Sigmoid colon (tissue), 7 donors: ENCODE measurements at places on chromosomes 4 and X. TPM values are rescaled to one million over a fixed set of nuclear protein-coding genes. Genes with fewer than 3 reads are reported as not detected.

FBXO8 gene
- total RNA-seq, result 42.8 TPM

DNA sequence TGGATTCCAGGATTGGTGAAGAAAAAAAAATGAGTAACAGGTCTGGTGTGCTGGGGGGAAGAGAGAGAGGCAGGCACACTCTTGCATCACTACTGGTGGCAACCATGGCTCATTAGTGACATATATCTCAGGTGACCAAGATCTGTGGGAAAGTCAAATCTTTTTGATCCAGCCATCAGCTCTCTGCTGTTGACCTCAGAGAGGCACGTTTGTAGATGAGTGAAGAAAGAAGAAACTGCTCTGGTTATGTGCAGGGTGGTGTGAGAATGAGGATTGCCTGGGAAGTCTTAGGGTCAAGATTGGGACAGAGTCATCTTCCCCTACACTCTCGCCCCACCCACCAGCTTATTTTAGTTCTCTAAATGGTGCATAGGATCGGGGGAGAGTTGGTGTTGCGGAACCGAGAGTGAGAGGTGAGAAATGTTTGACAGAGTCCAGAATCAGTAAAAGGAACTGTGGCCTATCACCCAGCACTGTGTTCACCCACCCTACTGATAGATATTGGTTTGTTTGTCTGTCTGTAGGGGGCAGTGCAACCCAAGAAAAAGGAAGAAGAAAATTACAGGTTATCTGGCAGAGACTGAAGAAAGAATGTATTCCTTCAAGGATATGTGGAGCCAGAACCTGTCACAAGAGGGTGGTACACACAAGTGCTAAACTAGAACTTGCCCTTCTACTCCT is 21.9 kb downstream of the ARMCX6 start:
- no peaks in the 10 kb centered on the region for H3K4me1 ChIP-seq
- DNase-seq, result no peak
- H3K36me3 ChIP-seq, result no peaks in the 10 kb centered on the region
- no peaks in the 10 kb centered on the region for H3K27me3 ChIP-seq
- H3K27ac ChIP-seq, result no peak overlapping the region

DNA sequence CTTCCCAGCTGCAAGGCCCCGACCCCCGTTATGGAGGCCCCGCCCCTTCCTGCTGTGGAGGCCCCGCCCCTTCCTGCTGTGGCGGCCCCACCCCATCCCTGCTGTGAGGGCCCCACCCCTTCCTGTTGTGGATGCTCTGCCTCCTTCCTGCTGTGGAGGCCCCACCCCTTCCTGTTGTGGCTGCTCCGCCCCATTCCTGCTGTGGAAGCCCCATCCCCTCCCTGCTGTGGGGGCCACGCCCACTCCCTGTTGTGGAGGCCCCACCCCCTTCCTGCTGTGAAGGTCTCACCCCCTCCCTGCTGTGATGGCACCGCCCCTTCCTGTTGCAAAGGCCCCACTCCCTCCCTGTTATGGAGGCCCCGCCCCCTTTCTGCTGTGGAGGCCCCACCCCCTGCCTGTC is 104.9 kb upstream of the PSAPL1 start:
- H3K27ac ChIP-seq, result no peak overlapping the region
- no peak overlapping the region for H3K4me3 ChIP-seq
- no peaks in the 10 kb centered on the region for H3K36me3 ChIP-seq
- no peaks in the 10 kb centered on the region for H3K27me3 ChIP-seq

DNA sequence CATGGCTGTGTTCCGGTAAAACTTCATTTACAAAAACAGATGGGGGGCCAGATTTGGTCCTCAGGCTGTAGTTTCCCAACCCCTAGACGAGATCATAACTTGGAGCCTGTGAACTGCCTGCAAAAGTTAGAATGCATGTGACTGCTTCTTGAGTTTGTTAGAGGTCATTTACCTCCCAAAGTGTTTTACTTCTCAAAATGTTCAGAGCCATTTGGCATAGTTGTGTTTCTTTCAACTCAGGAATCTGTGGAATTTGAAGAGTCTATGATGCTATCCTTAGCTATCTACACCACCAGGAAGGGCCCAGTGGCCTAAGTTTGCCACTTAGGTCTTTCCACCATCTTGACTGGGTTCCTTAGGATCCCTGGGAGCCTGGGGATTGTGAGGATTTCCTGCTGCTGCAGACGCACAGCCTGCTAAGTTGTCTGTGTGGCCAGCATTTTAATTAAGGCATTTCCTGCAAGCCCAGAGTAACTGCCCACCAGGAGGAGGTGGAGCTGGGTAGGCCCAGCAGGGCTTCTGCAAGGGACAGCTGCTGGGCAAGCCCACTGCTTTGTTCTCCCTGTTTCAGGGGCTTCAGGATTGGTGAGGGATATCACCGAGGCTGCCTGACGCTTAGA is 53.1 kb downstream of the CCNI start:
- peaks cover 14% of the 10 kb centered on the region for H3K36me3 ChIP-seq
- H3K27me3 ChIP-seq, result no peaks in the 10 kb centered on the region
- H3K4me3 ChIP-seq, result no peak overlapping the region
- peak overlapping the region; percentile 23 for H3K27ac ChIP-seq

DNA sequence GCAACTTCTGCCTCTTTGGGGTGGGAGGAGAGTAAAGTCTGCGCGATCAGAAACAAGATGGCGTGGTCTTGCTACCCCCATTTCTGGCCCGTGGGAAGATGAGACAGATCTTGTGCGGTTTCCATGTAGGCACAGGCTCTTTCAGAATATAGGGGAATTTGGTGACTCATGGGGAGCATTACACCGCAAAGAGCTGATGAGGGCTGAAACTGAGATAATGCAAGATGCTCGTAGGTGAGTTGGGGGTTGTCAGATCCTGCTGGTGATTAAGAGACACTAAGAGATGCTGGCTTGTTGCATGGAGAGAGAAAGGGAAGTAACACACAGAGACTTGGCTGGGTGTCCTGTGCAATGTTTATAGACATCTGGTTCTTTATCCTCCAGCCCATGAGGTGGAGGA is 1.5 kb downstream of the EVC start:
- H3K4me1 ChIP-seq, result no peaks in the 10 kb centered on the region
- H3K27ac ChIP-seq, result no peak overlapping the region
- H3K4me3 ChIP-seq, result no peak overlapping the region
- no peaks in the 10 kb centered on the region for H3K27me3 ChIP-seq

PDZD4 gene
- total RNA-seq, result 8.6 TPM

GRCh38 chrX:65821721-65822496 is 154.5 kb downstream of the MSN start:
- no peak overlapping the region for H3K27ac ChIP-seq
- peak overlapping the region; percentile 39 for H3K4me3 ChIP-seq
- no peak for DNase-seq
- no peaks in the 10 kb centered on the region for H3K4me1 ChIP-seq
- no peaks in the 10 kb centered on the region for H3K36me3 ChIP-seq
- no peaks in the 10 kb centered on the region for H3K27me3 ChIP-seq

DNA sequence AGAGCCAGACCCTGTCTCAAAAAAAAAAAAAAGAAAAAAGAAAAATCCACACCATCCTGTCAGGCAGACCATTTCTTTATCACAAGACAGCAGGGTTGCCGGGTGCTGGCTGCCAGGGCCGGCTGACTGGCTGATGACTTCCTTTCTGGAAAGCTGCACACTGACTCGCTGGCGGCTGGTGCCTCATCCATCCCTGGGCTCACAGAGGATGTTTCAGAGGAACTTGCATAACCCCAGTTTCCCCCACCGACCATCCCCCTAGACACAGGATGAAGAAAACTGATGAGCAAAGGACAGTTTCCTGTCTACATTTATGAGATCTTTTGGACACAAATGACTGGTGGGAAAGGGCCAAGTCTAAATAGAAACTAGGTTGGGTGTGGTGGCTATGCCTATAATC is 14.1 kb downstream of the HPSE start:
- H3K27ac ChIP-seq, result no peak overlapping the region
- H3K27me3 ChIP-seq, result no peaks in the 10 kb centered on the region
- DNase-seq, result peak; percentile 78
- no peaks in the 10 kb centered on the region for H3K36me3 ChIP-seq
- H3K4me1 ChIP-seq, result no peaks in the 10 kb centered on the region

TMEM150C gene
- 11.2 TPM for total RNA-seq

DCAF8L2 gene
- not detected for total RNA-seq

SPANXN1 gene
- total RNA-seq, result not detected

GRCh38 chrX:120604361-120604782 is 471 bp downstream of the MCTS1 start:
- H3K27ac ChIP-seq, result peak overlapping the region; percentile 82
- peak overlapping the region; percentile 57 for H3K4me3 ChIP-seq
- H3K27me3 ChIP-seq, result no peaks in the 10 kb centered on the region
- H3K36me3 ChIP-seq, result peaks cover 7% of the 10 kb centered on the region

- no peak for DNase-seq
- no peaks in the 10 kb centered on the region for H3K27me3 ChIP-seq
- H3K4me1 ChIP-seq, result no peaks in the 10 kb centered on the region
- H3K27ac ChIP-seq, result no peak overlapping the region
- H3K36me3 ChIP-seq, result no peaks in the 10 kb centered on the region
- H3K4me3 ChIP-seq, result no peak overlapping the region
Measured at GRCh38 chr4:3471098-3471760, 8.1 kb downstream of the DOK7 start.

GRCh38 chr4:151313306-151314009 is 11.9 kb downstream of the SH3D19 start:
- H3K36me3 ChIP-seq, result no peaks in the 10 kb centered on the region
- H3K4me1 ChIP-seq, result peaks cover 63% of the 10 kb centered on the region
- peak overlapping the region; percentile 70 for H3K27ac ChIP-seq

DNA sequence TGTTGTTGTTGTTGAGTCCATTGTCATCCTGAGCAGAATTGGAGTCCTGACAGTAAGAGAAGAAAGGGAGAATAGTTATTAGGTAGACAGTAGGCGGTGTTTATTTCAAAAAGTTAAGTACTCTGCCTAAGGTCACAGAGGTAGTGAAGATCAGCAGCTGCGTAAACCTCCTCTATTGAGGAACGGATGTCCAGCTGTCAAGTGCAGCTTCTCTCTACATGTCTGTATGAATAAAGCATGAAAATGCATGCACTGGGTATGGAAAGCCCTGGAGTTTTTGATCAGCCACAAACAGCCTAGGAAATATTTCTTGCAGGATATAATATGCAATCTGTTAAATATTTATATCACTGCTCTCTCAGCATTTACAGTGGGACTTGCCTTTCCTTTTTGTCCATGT is 109.4 kb upstream of the CBLL2 start:
- H3K4me3 ChIP-seq, result no peak overlapping the region
- no peaks in the 10 kb centered on the region for H3K27me3 ChIP-seq

USP17L21 gene
- not detected for total RNA-seq

- H3K27ac ChIP-seq, result peak overlapping the region; percentile 98
- peak overlapping the region; percentile 99 for H3K4me3 ChIP-seq
- H3K36me3 ChIP-seq, result no peaks in the 10 kb centered on the region
- no peaks in the 10 kb centered on the region for H3K27me3 ChIP-seq
Measured at GRCh38 chrX:41335198-41335957, 1.4 kb downstream of the DDX3X start.

GRCh38 chrX:46694549-46694948 is 64.4 kb downstream of the SLC9A7 start:
- no peak for DNase-seq
- H3K27me3 ChIP-seq, result no peaks in the 10 kb centered on the region
- no peaks in the 10 kb centered on the region for H3K4me1 ChIP-seq
- no peak overlapping the region for H3K27ac ChIP-seq

- no peak for DNase-seq
- no peaks in the 10 kb centered on the region for H3K36me3 ChIP-seq
- H3K4me1 ChIP-seq, result peaks cover 12% of the 10 kb centered on the region
- no peak within 1 kb of the TSS for H3K27ac ChIP-seq
- no peaks in the 10 kb centered on the region for H3K27me3 ChIP-seq
- H3K4me3 ChIP-seq, result no peak within 1 kb of the TSS
Measured at GRCh38 chr4:46993075-46994006, at the start of gene GABRA4. GABRA4 (minus strand) TSS chr4:46993581; CDS start chr4:46993424, 157 bp downstream.

DNA sequence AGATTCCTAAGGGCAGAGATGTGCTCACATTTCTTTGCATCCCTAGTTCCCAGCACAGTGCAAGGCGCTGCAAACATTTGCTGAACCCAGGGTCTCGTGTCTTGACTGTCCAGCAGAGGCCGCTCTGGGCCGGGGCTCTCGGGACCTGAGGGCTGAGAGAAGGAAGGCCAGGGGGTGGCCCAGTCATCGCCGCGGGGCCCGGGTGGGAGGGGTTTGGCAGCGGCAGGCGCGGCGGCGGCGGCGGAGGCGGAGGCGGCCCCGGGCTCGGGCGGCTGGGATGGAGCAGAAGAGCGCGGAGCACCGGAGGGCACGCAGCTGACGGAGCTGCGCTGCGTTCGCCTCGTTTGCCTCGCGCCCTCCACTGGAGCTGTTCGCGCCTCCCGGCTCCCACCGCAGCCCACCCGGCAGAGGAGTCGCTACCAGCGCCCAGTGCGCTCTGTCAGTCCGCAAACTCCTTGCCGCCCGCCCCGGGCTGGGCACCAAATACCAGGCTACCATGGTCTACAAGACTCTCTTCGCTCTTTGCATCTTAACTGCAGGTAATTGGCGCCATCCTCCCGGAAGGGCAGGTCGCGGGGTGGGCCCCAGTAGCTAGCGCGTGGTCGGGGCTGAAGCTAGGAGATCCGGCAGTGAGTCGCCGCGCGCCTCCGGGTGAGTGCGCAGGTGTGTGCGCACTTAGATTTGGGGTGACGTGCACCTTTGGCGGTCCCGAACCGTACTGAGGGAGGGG is at the start of gene PARM1:
TSS of gene PARM1 (plus strand) at position 285 of the 730 bp plus-strand sequence. CDS start at position 497, 212 bp downstream.
- H3K27me3 ChIP-seq, result no peaks in the 10 kb centered on the region
- peak within 1 kb of the TSS; percentile 78 for H3K4me3 ChIP-seq
- peak; percentile 95 for DNase-seq
- peaks cover 4% of the 10 kb centered on the region for H3K4me1 ChIP-seq
- peak within 1 kb of the TSS; percentile 76 for H3K27ac ChIP-seq
- H3K36me3 ChIP-seq, result no peaks in the 10 kb centered on the region

UBA1 gene
- 80.4 TPM for total RNA-seq

- no peak overlapping the region for H3K4me3 ChIP-seq
- no peak overlapping the region for H3K27ac ChIP-seq
- DNase-seq, result no peak
- no peaks in the 10 kb centered on the region for H3K36me3 ChIP-seq
- no peaks in the 10 kb centered on the region for H3K4me1 ChIP-seq
- no peaks in the 10 kb centered on the region for H3K27me3 ChIP-seq
Measured at GRCh38 chr4:167868163-167868562, 224.2 kb upstream of the ANXA10 start.

PRKG2 gene
- total RNA-seq, result 2.6 TPM

- H3K27ac ChIP-seq, result no peak overlapping the region
- H3K4me3 ChIP-seq, result no peak overlapping the region
- H3K4me1 ChIP-seq, result no peaks in the 10 kb centered on the region
- H3K36me3 ChIP-seq, result no peaks in the 10 kb centered on the region
- DNase-seq, result no peak
Measured at GRCh38 chr4:148152868-148153625, 289.2 kb downstream of the NR3C2 start.

DNA sequence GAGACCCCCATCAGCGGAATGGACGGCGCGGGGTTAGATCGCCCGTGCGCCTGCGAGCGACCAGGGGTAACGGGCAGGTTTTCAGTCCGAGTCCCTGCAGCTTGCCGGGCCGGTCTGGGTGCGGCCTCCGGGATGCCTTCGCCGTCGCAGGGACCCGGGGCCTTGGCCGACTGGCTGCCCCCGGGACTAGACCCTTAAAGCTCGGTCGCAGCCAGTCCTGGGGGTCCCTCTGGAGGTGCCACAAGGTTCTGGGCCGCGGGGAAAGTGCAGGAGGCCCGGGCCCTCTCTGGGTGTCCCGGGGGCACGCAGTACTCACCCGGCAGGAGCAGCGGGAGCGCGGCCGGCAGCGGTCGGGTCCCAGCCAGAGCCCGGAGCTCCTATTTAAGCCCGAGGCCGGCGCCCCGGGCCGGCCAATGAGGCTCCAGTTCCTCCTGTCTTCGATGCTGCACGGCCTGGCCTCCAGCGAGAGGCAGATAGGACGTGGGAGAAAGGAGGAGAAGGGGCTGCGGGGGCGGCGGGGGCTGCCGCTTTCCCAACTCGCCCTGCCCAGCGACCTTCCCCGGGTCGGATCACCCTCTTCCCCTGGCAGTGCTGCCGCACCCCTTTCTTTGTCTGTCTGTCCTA is at the start of gene SPON2:
TSS of gene SPON2 (minus strand) at position 356 of the 624 bp plus-strand sequence.
- H3K36me3 ChIP-seq, result no peaks in the 10 kb centered on the region
- peak; percentile 79 for DNase-seq
